ENCODE measurements at places on chromosomes 1 and 21.

- no peak for DNase-seq
Measured at GRCh38 chr1:25199819-25200620, 32.3 kb downstream of the SYF2 start.

GRCh38 chr1:243713470-243714186 is 136.4 kb downstream of the AKT3 start:
- no peak for DNase-seq

GRCh38 chr1:162596514-162597170 is 35.1 kb downstream of the UAP1 start:
- no peak for DNase-seq

- DNase-seq: no peak
Measured at GRCh38 chr1:95287825-95288224, 53.8 kb downstream of the RWDD3 start.

GRCh38 chr1:88266051-88266450 is 418.0 kb upstream of the PKN2 start:
- no peak for DNase-seq

DNA sequence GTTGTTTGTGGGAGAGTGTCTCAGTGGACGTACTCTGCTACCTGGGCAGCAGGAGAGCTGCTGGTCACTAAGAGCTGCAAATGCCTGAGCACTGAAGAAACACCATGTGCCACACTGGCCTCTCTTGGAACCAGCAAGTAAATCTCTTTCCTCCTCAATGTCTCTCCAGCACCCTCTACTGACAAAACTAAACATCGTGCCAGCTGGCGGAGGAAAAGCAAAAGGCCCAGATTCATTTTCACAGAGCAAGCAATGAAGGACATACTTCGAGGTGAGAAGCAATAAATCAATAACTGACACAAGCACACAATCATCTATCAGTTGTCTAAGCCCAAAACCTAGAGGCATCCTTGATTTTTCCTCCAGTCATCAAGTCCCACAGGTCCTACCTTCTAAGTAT is 78.1 kb downstream of the RERE start:
- DNase-seq: no peak

DNA sequence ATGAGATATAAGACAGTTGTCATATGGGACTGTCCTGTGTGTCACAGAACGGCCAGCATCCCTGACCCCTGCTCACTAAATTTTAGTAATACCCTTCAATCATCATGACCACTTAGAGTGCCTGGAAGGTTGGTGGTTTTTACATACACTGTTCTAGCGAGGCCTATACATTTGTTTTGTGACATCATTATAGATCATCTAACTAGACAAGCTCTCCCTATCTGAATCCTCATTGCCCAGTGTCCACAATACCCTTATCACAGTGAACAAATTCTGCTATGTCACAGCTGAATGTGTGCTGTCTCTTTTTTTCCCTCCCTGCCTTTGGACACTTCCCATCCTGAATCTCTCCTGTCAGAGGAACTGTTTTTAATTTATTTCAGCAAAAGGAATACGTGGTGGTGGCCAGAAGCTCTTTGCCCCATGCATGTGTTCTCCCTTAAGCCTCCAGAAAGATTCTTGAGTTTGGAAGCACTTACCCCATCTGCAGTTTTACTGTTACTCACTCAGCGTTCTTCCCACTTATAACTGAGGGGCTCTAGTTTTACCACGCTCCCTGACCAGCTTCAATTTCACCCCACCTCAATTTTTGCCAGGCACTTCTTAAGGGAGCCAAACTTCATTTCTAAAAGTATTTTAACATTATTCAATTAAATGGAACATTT is 70.3 kb downstream of the OLFML2B start:
- no peak for DNase-seq

GRCh38 chr1:33007190-33008050 is 29.3 kb downstream of the AK2 start:
- DNase-seq: no peak

DNA sequence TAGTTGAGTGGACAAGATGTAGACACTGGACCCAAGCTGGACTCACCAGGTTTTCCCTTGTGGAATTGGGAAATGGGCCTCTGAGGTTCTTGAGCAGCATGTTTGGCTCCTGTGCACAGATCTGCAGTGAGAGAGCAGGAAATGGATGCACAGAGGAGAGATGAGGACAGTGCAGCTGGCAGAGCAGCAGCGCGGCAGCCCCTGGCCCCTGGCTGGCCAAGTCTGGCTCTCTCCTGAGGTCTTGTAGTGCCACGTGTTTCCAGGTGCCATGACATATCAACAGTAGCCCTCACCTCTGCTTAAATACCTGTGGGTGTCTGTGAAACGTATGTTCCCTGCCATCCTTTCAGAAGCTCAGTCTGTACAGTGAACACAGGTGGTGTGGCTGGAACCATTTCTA is 19.2 kb upstream of the BCL10 start:
- DNase-seq: no peak

DNA sequence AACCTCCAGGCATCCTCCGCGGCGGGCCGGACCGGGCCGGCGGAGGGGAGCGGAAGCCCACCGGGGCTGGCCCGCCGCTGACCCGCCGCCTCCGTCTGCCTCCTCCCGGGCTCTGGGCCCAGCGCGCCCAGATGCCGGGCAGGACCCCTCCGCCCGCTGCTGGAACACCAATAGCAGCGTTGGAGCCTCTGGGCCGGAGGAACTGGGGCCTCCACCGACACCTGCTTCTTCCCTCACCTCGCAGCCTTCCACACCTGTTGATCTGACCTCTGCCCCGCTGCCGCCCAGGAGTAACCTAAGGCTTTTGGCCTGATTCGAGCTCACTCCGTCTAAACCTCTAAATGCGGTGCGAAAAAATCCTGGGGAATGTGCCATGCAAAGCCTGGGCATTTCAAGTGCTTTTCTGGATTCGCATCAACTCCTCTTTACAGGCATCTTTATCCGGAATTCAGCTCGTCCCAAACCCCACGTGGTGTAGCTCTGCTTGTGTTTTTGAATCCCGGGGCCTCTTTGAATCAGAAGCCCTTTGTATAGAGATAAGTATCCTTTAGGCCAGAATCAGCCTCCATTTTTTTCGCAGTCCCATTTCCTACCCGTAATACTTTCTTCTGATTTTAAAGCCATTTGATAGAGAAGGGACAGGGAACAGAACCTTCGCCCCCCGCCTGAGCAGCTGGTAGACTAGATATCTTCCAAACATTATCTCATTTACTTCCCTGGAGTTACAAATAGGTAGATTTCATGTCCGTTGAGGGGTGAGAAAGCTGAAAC is 680 bp upstream of the CNN3 start:
- DNase-seq: no peak

GRCh38 chr1:17335821-17336710 is 28.1 kb downstream of the PADI4 start:
- peak; percentile 29 for DNase-seq

DNA sequence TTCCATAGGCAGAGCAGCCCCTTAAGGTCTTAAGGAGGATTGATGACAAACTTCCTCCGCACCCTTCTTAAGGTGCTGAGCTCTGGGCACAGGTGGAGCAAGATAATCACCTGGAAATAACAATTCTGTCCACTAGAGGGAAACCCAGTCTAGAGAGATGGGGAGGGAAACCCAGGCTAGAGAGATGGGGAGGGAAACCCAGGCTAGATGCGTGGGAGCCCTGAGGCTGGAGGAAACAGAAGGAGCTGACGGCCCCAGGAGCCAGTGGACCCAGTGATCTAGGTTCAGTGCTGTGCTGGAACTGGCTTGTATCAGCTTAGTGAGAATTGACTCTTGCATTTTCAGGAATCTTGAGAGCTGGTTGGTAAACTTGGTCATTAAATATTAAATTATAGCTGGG is 17.8 kb upstream of the MYCL start:
- DNase-seq: no peak

GRCh38 chr21:21406921-21407320 is 408.7 kb downstream of the NCAM2 start:
- DNase-seq: no peak

DNA sequence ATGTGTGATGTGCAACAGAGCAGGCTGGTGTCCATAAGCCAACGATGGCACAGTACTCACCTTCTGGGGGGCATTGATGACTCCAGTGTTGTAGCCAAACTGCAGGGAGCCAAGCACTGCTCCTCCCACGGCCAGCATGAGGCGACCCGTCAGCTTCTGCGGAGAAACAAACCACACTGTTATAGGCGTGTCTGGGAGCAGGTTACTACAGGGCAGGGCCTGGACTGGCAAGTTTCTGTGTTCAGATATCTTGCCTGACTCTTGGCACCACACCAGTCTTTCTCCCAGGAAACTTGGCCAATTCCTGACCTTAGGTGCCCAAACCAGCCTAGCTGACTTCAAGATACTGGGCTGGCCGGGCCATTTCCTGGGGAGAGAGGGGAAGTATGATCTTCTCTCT is 15.5 kb downstream of the SLC2A1 start:
- DNase-seq: no peak

- DNase-seq: no peak
Measured at GRCh38 chr1:170145770-170146676, at the start of gene NTMT2. NTMT2 (plus strand) TSS chr1:170145959; CDS start chr1:170146108, 149 bp downstream.

DNA sequence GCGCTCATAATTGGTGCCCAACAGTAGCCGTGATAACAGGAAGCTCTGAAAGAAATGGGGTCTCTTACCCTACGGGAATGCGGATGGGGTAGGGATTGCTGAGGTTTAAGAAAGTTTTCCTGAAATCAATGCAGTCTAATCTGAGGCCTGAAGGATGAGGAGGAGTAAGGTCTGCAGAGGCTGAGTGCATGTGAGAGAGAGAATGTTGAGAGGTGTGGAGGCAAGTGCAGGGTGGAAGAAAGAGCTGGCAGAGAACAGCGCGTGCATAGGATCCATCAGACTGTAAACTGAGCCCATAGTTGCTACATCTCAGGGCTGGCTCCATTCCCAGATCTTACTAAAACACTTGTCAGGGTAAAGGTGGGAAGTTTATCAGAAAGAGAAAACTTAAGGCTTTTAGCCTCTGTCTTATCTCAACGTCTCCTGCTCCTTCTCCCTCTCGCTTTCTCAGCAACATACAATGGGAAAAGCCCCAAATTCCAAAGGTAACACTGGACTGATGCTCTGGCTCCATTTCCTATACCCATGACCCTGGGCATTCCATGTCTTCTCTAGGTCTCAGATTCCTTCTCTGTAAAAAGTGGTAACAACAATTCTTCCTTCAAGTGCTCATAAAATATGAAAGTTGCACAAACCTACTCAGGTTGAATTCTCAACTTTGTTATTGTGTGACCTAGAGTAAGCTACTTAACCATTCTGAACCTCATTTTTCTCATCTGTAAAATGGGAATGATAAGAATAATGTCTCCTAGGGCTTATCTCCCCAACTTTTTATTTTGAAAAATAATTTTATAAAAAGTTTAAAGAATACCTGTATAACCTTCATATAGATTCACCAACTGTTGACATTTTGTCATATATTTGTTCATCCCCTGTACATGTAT is 75.2 kb downstream of the SH3GLB1 start:
- no peak for DNase-seq

- no peak for DNase-seq
Measured at GRCh38 chr1:221939607-221940006, 197.7 kb upstream of the DUSP10 start.

- DNase-seq: no peak
Measured at GRCh38 chr1:245583575-245584330, 429.0 kb downstream of the KIF26B start.

GRCh38 chr1:28507646-28508434 is 2.0 kb downstream of the RCC1 start:
- DNase-seq: no peak

DNA sequence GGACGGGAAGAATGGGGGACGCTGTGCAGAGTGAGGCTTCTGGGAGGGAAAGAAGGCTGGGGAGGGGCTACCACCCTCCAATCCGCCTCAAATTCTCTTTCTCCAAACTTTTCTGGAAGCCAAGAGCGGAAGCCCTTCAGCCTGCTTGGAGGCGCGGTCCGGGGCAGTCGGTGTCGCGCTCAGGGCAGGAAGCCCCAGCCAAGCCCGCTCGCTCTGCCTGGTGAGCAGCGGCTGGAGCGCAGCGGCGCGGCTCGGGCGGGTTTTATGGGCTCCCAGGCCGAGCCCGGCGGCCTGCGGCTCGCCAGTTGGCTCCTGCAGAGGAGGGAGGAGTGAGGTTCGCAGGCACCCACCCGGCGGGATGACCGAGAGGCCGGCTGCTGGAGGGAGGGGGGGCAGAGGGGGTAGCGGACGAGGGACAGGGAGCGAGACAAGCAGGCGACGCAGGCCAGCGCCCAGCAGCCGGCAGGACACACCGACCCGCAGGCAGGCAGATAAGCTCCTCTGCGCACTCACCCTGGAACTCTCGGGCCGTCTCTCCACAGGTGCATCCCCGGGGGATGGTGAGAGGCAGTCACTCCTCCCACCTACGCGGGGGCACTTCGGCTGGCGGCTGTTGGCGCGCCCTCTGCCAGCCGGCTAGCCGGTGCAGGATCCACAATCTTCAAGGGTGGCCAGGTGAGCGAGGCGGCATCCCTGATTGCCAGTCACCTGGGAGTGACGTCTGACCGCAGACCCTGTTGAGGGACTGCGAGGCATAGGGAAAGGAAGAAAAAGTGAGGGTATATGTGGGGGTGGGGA is at the start of gene AVPR1B:
Gene AVPR1B (minus strand): TSS at position 238 of the 798 bp plus-strand sequence. CDS start 498 bp downstream, outside the sequence.
- no peak for DNase-seq

- no peak for DNase-seq
Measured at GRCh38 chr1:115324649-115325420, 13.2 kb downstream of the NGF start.

DNA sequence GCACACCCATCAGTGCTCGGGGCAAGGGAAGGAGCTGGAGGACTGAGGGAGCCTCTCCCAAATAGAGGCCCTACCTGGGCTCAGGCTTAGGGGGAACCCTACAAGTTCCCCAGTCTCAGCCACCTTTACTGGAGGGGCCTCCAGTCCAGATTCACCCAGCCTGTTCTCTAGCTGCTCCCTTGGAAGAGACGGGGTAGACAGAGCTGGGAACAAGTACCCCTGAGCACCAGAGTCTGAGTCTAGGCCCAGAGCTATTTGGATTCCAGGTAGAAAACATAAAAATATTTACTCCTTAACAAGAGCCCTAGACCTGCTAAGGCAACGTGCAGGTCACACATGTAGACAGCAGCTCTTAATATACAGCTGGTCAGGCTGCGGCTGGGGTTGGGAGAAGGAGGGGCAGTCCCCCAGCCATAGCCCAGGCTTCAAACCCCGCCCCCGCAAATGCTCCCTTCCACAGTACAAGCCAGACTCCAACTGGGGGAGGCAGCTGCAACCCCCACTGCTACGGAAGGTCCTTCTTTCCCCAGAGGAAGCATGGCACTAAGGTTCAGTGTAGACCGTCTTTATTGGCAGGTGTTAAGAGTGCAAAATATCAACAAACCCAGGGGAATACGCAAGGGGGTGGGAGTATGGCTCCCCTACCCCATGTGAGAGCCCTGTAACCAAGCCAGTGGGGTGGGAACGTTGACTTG is 8.0 kb downstream of the TENT5B start:
- DNase-seq: no peak

DNA sequence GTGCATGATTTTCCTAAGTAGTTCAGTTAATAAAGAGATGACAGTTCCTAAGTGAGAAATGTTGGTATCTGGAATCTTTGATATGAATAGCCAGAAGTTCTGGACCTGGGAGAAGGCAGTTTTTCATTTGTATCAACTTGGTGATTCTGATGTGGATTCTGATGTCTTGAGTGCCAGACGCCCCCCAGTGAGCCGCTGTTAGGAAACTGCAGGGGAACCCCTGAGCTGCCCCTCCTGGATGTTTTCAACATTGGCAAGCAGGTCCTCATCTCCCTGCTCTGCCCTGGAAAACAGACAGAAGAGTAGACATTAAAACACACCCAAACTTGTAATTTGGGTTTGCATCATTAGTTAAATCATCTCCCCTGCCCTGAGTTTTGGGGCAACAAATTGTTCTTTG is 7.4 kb downstream of the ETS2 start:
- no peak for DNase-seq

GRCh38 chr1:935751-936231 is 12.1 kb downstream of the SAMD11 start:
- DNase-seq: no peak
